ENCODE measurements at places on chromosomes 12 and 14. TPM values are rescaled to one million over a fixed set of nuclear protein-coding genes. Genes with fewer than 3 reads are reported as not detected.

The OASL gene
- total RNA-seq, result 1.2 TPM

The SLC38A4 gene
- not detected for total RNA-seq

The CCDC38 gene
- not detected for total RNA-seq

The CLEC4A gene
- total RNA-seq, result not detected

The DTD2 gene
- 15.5 TPM for total RNA-seq

Data from A375 (cell line).